Activated CD4-positive, CD25-positive, alpha-beta regulatory T cell treated with anti-CD3 and anti-CD28 coated beads, Interleukin-2, amount 50 U/mL, for 24 hours (primary cell): ENCODE measurements at places on chromosomes 2 and 18.
A peak's percentile ranks its signal among the peaks of the same experiment; 100 is the strongest.

- ATAC-seq, result no peak
Measured at GRCh38 chr18:65352186-65352585, 398.6 kb upstream of the CDH7 start.

DNA sequence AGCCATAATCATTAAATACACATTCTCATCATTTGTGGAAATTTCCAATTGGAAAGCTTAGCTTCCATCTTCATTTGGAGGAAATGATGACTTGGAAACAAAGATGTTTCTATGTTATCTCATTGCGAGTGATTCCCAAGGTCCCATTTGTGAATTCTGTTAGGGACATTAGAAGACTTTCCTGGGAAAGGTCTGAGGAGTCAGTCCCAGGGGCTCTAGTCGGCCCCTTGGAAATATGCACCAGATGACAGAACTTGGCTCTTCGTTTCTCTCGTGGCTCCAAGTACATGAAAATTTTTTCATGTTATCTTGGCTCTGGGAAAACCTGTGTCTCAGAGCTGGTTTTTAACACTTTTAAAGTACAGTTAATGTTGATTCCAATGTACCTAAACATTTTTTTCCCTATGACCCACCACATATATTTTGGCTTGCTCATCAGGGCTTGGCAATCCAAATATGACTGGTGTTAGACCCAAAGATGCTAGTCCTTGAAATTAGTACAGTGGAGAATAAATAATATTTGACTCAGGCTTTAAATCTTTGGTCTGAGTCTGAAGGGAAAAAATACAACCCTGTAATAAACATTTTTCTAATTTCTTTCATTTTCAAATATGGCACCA is 15.4 kb upstream of the CAVIN2 start:
- no peak for ATAC-seq

GRCh38 chr18:2572171-2572569 is 813 bp downstream of the NDC80 start:
- ATAC-seq, result no peak

DNA sequence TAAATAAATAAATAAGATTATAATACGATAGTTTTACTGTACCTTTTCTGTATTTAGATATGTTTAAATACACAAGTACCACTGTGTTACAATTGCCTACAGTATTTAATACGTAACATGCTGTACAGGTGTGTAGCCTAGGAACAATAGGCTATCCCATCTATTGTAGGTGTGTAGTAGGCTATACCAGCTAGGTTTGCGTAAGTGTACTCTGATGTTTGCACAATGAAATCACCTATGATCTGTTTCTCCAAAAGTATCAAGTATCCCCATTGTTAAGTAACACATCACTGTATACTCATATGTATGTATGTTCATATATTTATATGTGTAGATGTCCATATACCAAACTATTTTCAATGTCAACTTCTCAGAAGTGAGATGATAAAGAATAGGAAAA is 118.2 kb upstream of the RND3 start:
- ATAC-seq, result no peak

DNA sequence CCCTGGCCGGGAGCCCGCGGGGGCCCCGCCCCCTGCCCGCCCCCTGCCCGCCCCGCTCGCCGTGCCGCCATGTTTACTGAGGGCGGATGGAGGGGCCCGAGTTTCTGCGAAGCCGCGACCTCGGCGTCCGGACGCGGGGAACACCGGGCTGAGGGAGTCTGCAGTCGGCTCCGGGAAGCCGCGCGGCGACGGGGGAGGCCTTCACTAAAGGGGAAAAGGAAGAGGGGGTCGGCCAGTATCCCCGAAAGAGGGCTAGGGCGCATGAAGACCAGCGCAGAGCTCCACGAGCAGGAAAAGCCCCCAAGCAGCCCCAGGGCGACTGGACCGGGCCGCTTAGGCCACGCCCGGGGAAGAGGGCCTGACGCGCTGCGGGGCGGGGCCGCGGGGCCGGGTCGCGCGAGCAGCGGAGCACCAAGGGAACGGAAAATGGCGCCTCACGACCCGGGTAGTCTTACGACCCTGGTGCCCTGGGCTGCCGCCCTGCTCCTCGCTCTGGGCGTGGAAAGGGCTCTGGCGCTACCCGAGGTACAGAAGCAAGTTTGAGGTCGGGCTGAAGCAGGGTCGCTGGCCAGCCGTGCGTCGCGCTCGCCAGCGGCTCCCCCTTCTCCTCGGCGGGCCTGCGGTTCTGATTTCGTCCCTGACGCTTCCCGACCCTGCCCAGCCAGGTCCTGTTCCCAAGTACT is at the start of the genes ATRAID and SLC5A6:
TSS of gene ATRAID (plus strand) at position 99 of the 683 bp plus-strand sequence. CDS start at position 427, 328 bp downstream.
TSS of gene SLC5A6 (minus strand) at position 326 of the 683 bp plus-strand sequence. CDS start 4,618 bp downstream, outside the sequence.
- ATAC-seq, result peak; percentile 89

- ATAC-seq, result no peak
Measured at GRCh38 chr2:229235131-229235914, 35.8 kb downstream of the PID1 start.
